ENCODE measurements at places on chromosomes 3 and 15. TPM values are rescaled to one million over a fixed set of nuclear protein-coding genes. Genes with fewer than 3 reads are reported as not detected.

Gene P3H2
- total RNA-seq, result 42.3 TPM

GRCh38 chr3:40871394-40871793 is 327.9 kb upstream of the CTNNB1 start:
- DNase-seq, result no peak

GRCh38 chr3:157533298-157534070 is 30.3 kb upstream of the VEPH1 start:
- DNase-seq, result no peak

DNA sequence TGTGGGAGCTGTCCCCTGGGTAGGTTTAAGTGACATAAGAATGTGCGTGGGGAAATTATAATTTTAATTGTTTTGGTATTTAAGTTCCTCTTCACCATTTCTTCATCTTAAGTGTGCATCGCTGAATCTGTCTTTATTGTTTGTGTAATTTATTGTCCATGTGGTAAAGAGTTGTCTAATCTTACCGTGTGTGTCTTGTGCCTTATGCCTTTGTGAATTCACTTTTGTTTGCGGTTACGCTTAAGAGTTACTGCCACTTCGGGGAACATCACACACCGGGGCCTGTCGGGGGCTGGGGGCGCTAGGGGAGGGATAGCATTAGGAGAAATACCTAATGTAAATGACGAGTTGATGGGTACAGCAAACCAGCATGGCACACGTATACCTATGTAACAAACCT is 767 bp downstream of the WDR48 start:
- DNase-seq, result peak; percentile 4

All from foreskin keratinocyte (primary cell).